ENCODE measurements at places on chromosomes 2 and 18.

DNA sequence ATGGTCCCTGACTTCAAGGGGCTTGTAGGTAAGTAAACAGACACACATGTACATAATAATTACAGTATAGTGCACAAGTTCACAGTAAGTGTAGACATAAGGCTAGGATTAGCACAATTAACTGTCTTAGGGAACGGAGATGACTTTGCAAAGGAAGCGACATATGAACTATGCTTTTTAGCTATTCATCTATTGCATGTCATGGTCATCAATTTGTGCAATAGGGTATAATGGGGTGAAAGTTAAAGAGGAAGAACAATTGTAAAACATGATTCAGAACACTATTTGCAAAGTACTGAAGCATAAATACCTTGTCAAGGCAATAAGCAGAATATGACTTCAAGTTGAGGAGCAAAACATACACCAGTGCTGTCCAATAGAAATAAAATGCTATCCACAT, 112.3 kb upstream of the SLC8A1 start:
- DNase-seq, result no peak

GRCh38 chr2:201158111-201158929, 24.6 kb upstream of the CASP10 start:
- peak; percentile 16 for DNase-seq

DNA sequence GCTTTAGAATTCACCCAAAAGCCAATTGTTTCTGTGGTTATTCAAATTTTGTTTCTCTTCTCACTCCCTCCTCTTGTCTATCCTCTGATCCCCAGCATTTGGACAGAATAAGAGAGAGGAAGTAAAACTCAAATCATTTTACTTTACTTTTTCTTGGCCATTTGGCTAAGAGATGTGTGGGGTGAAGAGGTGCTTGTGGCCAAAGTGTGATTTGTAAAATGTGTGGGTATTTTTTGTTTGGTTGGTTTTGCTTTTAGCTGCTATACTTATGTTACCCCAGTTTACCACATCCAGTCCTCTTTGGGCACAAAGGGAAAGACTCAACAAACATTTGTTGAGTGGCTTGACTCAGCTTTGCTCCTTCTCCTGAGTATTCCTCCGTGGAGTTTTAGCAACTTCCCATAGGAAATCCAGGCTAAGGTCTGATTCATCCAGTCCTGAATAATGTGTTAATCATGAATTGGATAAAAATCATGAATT, 109.1 kb upstream of the CYP1B1 start:
- DNase-seq, result no peak

GRCh38 chr2:218002845-218003180, at the start of gene TNS1:
TSS of gene TNS1 (minus strand) at chr2:218002995. CDS start at chr2:218002872, 123 bp downstream.
- no peak for DNase-seq

DNA sequence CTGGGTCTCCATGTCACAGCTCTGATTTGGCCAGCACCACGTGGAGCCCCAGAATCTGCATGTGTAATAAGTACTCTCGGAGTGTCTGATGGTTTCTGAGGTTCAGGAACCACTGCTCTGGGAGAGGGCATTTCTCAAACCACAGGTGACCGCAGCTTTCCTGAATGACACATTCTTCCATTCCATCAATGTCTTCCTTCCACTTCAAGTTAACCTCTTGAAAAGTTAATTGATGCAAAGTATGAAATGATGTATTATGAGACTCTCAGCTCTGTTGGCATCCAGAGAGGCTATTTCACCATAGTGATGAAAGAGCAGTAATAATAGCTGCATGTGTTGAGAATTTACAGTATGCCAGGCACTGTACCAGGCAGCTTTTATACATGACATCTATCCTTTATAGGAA, 61.3 kb upstream of the CRIM1 start:
- DNase-seq, result no peak
